Tibial nerve (tissue), 4 donors: ENCODE measurements at places on chromosomes 7 and 10. TPM values are rescaled to one million over a fixed set of nuclear protein-coding genes. Genes with fewer than 3 reads are reported as not detected.

PLAU gene
- 4.2 TPM for total RNA-seq

- H3K27me3 ChIP-seq = no peaks in the 10 kb centered on the region
- DNase-seq = no peak
- no peak overlapping the region for H3K27ac ChIP-seq
- no peaks in the 10 kb centered on the region for H3K36me3 ChIP-seq
Measured at GRCh38 chr10:92897916-92898315, 49.6 kb downstream of the EXOC6 start.

DRGX gene
- not detected for total RNA-seq

DNA sequence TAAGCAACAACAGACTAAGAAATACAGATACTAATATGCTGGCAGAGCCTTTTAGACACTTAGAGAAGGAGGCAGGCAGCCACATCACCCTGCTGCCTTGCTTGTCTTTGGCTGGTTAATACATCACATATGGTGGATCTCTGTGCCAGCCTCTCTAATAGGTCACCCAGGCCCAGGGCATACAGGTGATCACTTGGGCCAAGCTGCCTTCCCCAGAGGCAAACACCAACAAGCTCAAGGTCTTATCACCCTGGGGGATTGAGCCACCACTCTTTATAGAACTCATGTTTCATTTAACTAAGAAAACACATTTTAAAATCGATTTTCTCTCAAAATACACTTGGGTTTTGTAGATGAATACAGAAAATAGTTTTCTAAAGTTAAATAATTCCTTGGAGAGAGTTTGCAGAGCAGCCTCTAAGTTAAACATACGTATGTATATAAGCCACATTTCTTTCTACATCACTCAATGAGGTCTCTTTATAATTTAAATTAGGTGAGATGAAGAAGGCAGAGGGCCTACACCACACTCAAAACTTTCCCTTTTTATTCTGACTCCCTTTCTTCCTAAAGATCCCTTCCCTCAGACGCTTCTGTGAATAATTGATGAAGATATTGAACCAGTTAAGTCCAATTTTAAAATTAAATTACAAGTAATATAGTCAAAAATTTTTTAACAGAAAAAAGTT, 556.8 kb upstream of the GHITM start:
- no peak overlapping the region for H3K4me3 ChIP-seq
- no peaks in the 10 kb centered on the region for H3K36me3 ChIP-seq
- no peak overlapping the region for H3K27ac ChIP-seq

- H3K4me3 ChIP-seq = no peak overlapping the region
- H3K27ac ChIP-seq = peak overlapping the region; percentile 28
Measured at GRCh38 chr10:102752266-102752930, 8.7 kb downstream of the WBP1L start.

GRCh38 chr10:98097616-98098015, 36.8 kb upstream of the R3HCC1L start:
- no peaks in the 10 kb centered on the region for H3K4me1 ChIP-seq
- H3K36me3 ChIP-seq = no peaks in the 10 kb centered on the region
- peaks cover 4% of the 10 kb centered on the region for H3K27me3 ChIP-seq
- no peak for DNase-seq

TMEM184A gene
- total RNA-seq = not detected

GRCh38 chr10:132429281-132430230, 32.6 kb downstream of the PWWP2B start:
- no peaks in the 10 kb centered on the region for H3K27me3 ChIP-seq
- H3K36me3 ChIP-seq = no peaks in the 10 kb centered on the region

GRCh38 chr7:46202379-46202778, 281.3 kb upstream of the IGFBP3 start:
- no peak overlapping the region for H3K4me3 ChIP-seq
- H3K4me1 ChIP-seq = no peaks in the 10 kb centered on the region
- no peak overlapping the region for H3K27ac ChIP-seq
- no peaks in the 10 kb centered on the region for H3K27me3 ChIP-seq
- no peak for DNase-seq

GRCh38 chr10:70197235-70197945, 27.1 kb upstream of the SAR1A start:
- no peak for DNase-seq
- no peaks in the 10 kb centered on the region for H3K4me1 ChIP-seq
- H3K36me3 ChIP-seq = peaks cover 3% of the 10 kb centered on the region
- no peak overlapping the region for H3K4me3 ChIP-seq
- H3K27ac ChIP-seq = no peak overlapping the region

GRCh38 chr10:50501924-50502452, 121.8 kb downstream of the SGMS1 start:
- DNase-seq = no peak
- H3K27me3 ChIP-seq = no peaks in the 10 kb centered on the region
- H3K36me3 ChIP-seq = no peaks in the 10 kb centered on the region
- H3K4me3 ChIP-seq = no peak overlapping the region
- peaks cover 11% of the 10 kb centered on the region for H3K4me1 ChIP-seq

DNA sequence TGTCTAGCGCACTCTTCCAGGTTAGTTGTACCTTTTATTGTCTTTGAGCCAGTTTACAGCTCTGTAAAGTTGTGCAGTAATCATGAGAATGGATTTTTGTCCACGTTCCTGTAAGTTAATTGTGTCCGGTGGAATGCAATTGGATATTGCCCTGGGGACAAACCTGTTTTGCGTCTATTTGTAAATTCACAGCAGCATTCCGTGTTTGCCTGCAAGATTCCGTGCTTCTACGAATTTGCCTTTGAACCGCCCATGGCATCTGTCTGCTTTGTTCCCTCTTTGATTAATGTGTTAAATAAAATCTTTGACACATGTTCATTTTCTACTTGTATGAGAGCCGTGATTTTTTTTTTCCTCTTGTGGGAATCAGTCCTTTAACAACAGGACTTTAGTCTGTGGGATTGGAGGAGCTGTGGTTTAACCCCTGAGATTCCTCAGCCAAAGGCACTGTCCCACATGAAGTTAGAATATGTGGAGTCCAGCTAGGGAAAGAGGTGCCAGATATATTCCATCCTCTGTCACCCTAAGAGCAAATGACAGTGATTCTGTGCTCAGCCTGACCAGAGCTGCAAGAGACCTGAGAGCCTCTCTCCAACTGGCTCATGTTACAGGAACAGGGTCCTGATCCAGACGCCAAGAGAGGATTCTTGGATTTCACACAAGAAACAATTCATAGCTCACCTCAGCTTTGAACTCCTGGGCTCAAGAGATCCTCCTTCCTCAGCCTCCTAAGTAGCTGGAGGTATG, 126.3 kb downstream of the COL26A1 start:
- no peak overlapping the region for H3K27ac ChIP-seq
- H3K4me3 ChIP-seq = no peak overlapping the region
- no peaks in the 10 kb centered on the region for H3K27me3 ChIP-seq
- no peak for DNase-seq

GRCh38 chr10:114911801-114912469, 26.1 kb upstream of the TRUB1 start:
- H3K4me1 ChIP-seq = no peaks in the 10 kb centered on the region
- no peaks in the 10 kb centered on the region for H3K27me3 ChIP-seq
- no peak overlapping the region for H3K27ac ChIP-seq
- DNase-seq = no peak

DNA sequence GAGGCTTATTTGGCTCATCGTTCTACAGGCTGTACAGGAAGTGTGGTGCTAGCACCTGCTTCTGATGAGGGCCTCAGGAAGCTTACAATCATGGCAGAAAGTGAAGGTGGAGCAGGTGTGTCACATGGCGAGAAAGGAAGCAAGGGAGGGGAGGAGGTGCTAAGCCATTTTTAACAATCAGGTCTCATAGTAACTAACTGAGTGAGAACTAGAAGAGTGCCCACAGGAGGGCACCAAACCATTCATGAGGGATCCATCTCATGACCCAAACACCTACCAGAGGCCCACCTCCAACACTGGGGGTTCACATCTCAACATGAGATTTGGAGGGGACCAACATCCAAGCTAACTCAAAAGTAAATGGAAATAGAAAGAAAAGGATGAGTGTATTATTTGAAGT, 78.1 kb downstream of the CXCL12 start:
- no peaks in the 10 kb centered on the region for H3K36me3 ChIP-seq
- no peaks in the 10 kb centered on the region for H3K4me1 ChIP-seq
- H3K27ac ChIP-seq = no peak overlapping the region
- no peak overlapping the region for H3K4me3 ChIP-seq
- no peak for DNase-seq
- no peaks in the 10 kb centered on the region for H3K27me3 ChIP-seq

- no peak overlapping the region for H3K27ac ChIP-seq
- no peaks in the 10 kb centered on the region for H3K36me3 ChIP-seq
- peak; percentile 88 for DNase-seq
- H3K27me3 ChIP-seq = no peaks in the 10 kb centered on the region
- no peak overlapping the region for H3K4me3 ChIP-seq
Measured at GRCh38 chr10:43461950-43462349, 25.0 kb downstream of the ZNF487 start.

SMO gene
- 62.6 TPM for total RNA-seq

- no peak for DNase-seq
- H3K27ac ChIP-seq = no peak overlapping the region
- H3K36me3 ChIP-seq = no peaks in the 10 kb centered on the region
- H3K4me1 ChIP-seq = no peaks in the 10 kb centered on the region
- no peak overlapping the region for H3K4me3 ChIP-seq
Measured at GRCh38 chr10:78464856-78465267, 431.2 kb downstream of the RPS24 start.

PLEKHS1 gene
- total RNA-seq = not detected

- H3K27me3 ChIP-seq = peaks cover 5% of the 10 kb centered on the region
- H3K36me3 ChIP-seq = no peaks in the 10 kb centered on the region
- H3K4me1 ChIP-seq = no peaks in the 10 kb centered on the region
- H3K4me3 ChIP-seq = no peak overlapping the region
- H3K27ac ChIP-seq = no peak overlapping the region
Measured at GRCh38 chr7:44367475-44368043, 42.2 kb upstream of the CAMK2B start.

IDI2 gene
- total RNA-seq = not detected

PHKG1 gene
- 4.2 TPM for total RNA-seq

DNA sequence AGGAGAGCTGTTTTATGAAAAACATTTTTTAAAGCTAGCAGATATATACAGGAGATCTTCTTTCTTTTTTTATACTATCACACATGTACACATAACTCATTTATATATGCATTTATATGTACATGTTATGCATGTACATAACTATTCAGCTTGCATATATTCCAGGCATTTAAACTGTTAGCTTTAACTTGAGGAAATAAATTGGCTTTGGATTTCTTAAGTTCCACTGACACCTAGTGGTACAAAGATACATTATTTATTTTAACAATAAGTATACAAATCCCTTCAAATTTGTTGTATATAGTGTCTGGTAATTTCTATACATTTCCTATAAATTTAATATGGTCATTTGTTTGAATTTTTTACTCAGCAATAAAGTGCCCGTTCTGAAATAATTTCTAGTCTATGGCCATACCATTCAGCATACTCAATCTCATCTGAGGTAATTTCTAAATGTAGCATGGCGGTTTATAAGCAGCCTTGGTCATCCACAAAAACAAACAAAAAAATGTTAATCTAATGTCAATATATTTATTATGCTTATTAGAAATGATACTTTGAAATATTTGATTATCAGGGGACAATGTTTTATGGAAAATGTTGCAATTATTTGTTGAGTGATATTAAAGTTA, 11.6 kb downstream of the ZDHHC6 start:
- no peak overlapping the region for H3K27ac ChIP-seq
- H3K4me3 ChIP-seq = no peak overlapping the region
- no peak for DNase-seq
- peaks cover 2% of the 10 kb centered on the region for H3K36me3 ChIP-seq

DNA sequence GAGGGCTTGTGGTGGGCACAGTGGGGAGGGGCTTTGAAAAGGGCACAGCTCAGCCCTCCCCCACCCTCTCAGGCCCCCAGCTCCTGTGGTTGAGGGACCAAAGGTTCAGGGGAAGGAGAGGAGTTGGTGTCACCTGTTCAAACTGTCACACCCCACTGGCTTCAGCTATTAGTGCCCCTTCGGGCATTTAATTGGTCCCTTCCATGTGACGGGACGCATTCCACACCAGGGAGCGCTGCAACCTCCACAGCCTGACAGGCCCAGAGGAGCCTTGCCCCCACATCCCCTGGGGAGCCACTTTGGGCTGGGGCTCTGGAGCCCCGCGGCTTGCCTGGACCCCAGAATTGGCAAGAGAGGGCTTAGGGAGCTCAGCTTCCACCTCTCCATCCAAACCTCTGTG, 75.7 kb downstream of the C10orf105 start:
- no peak for DNase-seq
- H3K27me3 ChIP-seq = no peaks in the 10 kb centered on the region
- no peaks in the 10 kb centered on the region for H3K4me1 ChIP-seq
- no peak overlapping the region for H3K27ac ChIP-seq
- H3K4me3 ChIP-seq = no peak overlapping the region

DKK1 gene
- total RNA-seq = 2.3 TPM

- no peaks in the 10 kb centered on the region for H3K27me3 ChIP-seq
- no peak within 1 kb of the TSS for H3K27ac ChIP-seq
- no peak for DNase-seq
- no peak within 1 kb of the TSS for H3K4me3 ChIP-seq
- H3K36me3 ChIP-seq = no peaks in the 10 kb centered on the region
- no peaks in the 10 kb centered on the region for H3K4me1 ChIP-seq
Measured at GRCh38 chr7:143934526-143935325, at the start of gene OR2F2. OR2F2 (plus strand) TSS chr7:143935233; CDS start chr7:143935233, 0 bp downstream.

DNA sequence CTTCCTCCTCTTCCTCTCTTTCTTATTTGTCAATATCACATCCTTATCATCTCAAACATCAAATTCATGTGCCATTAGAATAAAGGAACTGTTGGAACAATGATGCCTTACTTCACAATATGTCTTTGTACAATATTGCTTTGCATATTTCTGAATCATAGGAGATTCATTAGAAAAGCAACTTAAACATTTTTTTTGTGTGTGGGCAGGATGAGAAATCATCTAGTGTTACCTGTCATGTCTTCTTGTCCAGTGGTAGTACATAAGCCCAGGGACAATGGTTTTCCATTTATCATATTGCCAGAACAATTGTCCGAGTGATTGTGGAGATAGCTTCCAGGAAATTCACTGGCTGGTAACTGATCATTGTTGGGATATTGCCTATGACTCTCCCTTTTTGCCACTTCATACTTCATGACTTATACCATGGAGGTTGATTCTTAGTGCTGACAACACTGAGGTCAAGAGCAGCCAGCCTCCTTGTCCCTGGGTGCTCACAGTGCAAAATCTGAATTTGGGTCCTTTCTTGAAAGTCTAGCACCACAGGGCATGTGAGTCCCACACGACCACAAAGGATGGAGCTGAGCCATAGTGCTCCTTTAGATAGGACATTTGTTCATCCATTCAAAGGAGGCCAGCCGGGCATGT, 215.0 kb downstream of the MDFIC start:
- no peak overlapping the region for H3K27ac ChIP-seq
- H3K36me3 ChIP-seq = no peaks in the 10 kb centered on the region
- H3K4me1 ChIP-seq = peaks cover 19% of the 10 kb centered on the region
- no peak overlapping the region for H3K4me3 ChIP-seq
- no peaks in the 10 kb centered on the region for H3K27me3 ChIP-seq
